MG63 (cell line): ENCODE measurements at places on chromosomes 1 and 21. TPM values are rescaled to one million over a fixed set of nuclear protein-coding genes. Genes with fewer than 3 reads are reported as not detected.

DNA sequence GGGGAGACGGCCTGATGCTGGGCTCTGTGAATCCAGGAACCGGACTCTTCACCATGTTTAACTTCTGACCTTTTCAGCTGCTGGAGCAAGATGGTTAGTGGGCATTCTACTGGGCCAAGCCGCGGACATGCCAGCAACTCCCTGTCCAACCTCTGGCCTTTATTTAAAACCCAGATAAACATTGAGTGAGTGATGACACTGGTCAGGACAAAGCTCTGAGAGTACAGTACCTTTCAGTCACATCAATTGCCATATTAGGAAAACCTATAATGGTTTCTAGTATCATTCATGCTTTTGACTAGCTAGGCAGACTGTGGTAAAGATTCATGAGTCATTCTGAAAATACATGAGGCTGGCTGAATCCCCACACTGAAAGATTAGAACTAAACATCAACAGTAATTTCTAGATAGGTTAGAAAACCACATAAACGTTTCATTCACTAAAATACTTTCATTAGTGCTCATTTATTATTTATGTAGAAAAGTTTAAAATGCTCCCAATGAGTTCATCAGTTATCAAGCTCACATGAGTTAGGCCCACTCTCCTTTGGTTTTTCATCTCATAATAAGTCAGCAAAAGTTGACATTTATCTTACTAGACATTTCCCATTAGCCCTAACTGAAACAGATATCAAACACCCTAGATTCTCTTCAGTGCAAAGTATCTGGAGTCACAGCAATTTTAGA, 7.1 kb upstream of the ACTA1 start:
- DNase-seq = no peak

DNA sequence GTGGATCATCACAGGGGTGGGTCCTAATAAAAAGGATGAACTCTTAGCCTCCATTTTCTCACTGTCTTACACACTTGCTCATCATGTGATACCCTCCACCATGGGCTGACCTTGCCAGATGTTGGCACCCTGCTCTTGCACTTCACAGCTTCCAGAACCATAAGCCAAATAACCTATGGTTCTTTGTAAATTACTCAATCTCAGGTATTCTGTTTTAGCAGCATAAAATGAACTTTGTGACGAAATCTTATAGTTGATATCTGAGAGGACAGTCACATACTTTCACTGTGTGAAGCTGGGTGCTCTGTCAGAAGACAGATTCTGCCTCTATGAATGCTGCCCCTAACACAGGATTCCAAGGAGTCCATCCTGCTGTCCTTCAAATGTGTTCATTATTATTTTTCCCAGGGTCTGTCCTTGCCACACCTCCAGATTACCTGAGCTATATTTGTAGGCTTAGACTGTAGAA, 13.8 kb downstream of the DUSP10 start:
- no peak for DNase-seq

DNA sequence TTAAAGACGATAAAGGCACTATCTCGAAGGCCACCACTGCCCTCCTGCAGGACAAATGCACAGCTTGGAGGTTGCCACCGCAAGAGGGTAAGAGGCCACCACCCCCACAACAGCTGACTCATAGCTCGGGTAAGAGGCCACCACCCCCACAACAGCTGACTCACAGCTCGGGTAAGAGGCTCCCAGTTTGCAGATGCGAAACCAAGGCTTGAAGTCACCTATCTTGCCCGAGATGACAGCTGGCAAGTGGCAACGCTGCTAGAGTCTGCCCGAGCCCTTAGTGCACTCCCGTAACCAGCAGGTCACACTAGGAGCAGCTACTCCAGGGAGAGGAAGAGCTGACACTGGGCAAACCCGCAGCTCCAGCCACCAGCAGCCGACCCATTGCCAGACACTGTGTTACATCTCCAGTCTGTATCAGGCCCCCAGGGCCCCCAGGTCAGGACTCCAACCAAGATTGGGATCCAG, 17.1 kb upstream of the SPSB1 start:
- DNase-seq = peak; percentile 91

GRCh38 chr21:17818186-17819113, 706 bp downstream of the C21orf91 start:
- DNase-seq = peak; percentile 20

DNA sequence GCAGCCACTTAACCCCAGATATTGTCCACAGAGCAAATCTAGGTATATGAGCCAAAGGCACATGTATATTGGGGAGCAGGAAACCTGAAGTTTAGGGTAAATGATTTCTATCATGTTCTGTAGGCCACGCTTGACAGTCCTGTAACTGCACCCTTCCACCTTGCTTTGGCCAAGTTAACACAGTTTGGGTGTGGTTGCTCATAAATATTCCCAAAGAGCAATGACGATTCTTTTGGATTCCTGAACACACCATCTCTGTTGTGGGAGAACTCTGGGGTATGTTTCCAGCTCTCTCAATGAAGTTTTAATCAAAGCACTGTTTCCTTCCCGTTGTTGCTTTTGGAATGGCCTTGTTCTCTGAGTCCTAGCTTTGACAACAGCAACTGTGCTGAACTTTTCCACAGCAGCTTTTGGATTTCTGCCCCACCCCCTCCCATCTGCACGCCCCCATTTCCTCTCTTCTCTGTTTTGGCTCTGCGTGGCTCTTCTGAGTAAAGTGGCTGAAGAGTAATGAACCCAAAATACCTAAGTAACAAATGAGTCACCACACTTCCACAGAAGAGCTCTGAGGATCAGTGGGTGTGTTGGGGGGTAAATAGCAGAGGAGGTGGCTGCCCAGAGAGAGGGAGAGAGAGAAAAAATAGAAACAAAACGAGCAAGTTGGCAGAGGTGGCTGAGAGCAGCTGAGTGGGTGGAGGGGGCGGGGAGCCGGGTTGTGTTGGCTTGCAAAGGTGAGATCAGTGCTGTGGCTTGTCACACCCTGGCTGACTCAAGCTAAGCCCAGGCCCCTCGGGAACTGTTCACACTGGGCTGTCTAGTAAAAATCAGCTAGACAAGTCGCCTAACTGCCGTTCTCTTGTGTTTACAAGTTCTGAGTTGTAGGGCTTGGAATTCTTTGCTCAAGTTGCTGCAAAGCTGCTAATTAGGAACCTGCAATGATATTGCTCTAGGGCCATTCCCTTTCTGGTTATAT, 26.9 kb upstream of the RAP1A start:
- peak; percentile 93 for DNase-seq

GRCh38 chr1:99467645-99468044, 178.3 kb upstream of the PALMD start:
- no peak for DNase-seq

- DNase-seq = no peak
Observed at GRCh38 chr1:215523906-215524305, 43.2 kb upstream of the KCTD3 start.

DNA sequence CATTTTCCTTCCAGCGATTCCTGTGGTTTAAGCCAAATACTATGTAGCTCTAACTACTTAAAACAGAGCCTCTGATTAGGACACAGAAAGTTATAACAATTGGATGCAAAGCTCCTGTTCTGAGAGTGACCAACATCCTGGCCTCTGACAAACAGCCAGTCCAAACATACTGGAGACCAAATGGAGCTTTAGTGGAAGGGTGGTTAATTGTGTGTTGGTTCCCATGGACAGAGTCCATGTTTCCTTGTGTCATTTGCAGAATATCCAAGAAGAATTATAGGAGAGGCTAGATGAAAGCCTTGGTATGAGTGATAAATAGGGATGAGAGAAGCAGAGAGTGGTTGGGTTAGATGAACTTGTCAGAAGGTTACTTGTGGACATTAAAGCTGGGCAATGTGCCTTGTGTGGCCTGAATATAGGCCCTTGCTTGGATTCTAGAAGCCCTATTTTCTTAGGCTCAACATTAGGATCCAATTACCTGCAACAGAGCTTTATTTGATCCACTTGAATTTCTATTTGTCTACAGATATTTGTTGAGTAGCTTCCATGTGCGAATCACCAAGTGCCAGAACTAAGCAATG, 180.5 kb upstream of the GORAB start:
- DNase-seq = no peak

- no peak for DNase-seq
Observed at GRCh38 chr21:46089285-46089684, 8.6 kb upstream of the COL6A2 start.

GRCh38 chr1:42931108-42931539, 27.5 kb downstream of the SLC2A1 start:
- DNase-seq = peak; percentile 40

- DNase-seq = no peak
Observed at GRCh38 chr1:147712605-147713004, 42.3 kb upstream of the ACP6 start.

- DNase-seq = no peak
Observed at GRCh38 chr1:7824701-7825100, 28.2 kb downstream of the UTS2 start.

GRCh38 chr21:37553078-37553481, 186.5 kb downstream of the DYRK1A start:
- no peak for DNase-seq

GRCh38 chr1:98453066-98453465, 208.5 kb upstream of the SNX7 start:
- DNase-seq = no peak

The SPRR3 gene
- not detected in 2 replicates for total RNA-seq

The STUM gene
- total RNA-seq = not detected in 2 replicates

The CYYR1 gene
- not detected in 2 replicates for total RNA-seq

The CENPF gene
- total RNA-seq = 43.0 and 64.5 TPM in 2 replicates

The CZIB gene
- 59.2 and 90.4 TPM in 2 replicates for total RNA-seq

The SLFNL1 gene
- total RNA-seq = not detected in 2 replicates
